CD4-positive, CD25-positive, alpha-beta regulatory T cell (primary cell): ENCODE measurements at places on chromosomes 2 and 18.
A peak's percentile ranks its signal among the peaks of the same experiment; 100 is the strongest.

DNA sequence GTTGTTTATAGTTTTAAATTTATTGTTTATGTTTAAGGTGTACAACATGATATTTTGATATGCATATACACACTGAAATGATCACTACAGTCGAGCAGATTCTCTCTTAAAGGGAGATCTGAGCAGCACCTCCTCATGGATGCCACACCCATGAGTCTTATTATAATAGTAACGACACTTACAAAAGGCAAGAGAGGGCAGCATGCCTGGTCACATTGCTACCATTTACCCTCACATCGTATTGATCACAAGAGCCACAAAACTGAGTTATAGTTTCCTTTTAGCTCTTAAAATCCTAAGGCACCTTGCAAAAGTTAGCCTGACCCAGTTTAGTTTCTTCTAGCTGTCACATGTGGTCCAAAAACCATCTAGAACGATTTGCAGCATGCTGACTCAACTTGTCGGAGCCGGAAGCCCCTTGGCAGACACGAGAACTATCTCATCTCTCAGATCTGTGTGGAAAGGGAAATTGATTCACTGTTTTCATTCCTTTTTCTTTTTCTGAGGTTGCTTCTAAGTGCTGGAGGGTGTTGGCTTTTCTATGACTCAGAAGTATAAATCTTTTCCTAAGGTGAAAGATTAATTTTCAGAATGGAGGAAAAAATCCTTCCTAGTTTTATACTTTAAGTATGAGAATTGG is 85.3 kb downstream of the CDC42EP3 start:
- peak; percentile 74 for DNase-seq

DNA sequence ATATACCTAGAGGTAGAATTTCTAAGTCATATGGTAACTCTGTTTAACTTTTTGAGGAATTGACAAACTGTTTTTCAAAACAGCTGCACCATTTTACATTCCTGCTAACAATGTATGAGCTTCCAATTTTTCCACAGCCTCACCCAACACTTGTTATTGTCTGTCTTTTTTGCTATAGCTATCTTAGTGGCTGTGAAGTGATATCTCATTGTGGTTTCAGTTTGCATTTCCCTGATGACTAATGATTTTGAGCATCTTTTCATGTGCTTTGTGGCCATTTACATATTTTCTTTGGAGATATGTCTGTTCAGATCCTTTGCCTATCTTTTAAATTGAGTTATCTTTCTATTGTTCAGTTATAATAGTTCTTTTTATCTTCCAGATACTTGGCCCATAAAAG is 273.8 kb downstream of the AGPS start:
- no peak for DNase-seq

GRCh38 chr2:210169516-210170195 is 1.6 kb downstream of the KANSL1L start:
- peak; percentile 49 for DNase-seq

GRCh38 chr2:204748286-204748685 is 203.0 kb downstream of the PARD3B start:
- no peak for DNase-seq

DNA sequence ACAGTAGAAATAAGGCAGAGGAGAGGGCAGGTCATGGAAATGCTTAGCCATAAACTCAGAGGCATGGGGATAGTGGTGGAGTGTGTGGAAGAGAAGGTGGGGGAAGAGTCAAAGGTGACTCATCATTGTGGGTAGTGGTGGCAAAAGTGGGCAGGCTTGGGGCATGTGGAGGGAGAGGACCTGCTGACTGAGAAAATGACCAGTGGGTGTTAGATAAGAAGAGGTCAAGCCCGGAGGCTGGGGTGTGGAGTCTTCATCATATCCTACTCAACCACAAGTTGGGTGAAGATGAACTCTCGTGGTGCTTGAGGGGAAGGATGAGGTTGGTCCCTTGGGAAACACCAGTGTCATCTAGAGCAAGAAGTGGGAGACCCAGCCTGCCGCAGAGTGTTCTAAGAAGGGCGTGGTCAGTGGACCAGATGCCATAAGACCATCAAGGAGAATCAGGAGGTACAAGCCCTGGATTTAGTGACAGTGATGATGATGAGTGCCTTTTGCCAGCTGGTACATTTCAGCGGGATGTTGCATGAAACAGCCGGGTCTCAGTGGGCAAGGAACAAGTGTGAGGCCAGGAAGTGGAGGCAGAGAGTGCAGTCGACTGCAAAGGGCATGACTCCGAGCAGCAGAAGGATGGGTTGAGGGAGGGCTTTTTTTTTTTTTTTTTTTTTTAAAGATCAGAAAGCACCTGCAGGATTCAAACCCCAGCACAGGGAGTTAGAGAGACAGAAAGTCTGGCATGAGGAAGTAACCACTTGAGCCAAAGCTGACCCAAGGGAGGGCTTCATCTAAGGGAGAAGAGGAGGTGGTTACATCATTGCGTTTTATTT is 122.6 kb upstream of the SPRED2 start:
- DNase-seq: no peak

DNA sequence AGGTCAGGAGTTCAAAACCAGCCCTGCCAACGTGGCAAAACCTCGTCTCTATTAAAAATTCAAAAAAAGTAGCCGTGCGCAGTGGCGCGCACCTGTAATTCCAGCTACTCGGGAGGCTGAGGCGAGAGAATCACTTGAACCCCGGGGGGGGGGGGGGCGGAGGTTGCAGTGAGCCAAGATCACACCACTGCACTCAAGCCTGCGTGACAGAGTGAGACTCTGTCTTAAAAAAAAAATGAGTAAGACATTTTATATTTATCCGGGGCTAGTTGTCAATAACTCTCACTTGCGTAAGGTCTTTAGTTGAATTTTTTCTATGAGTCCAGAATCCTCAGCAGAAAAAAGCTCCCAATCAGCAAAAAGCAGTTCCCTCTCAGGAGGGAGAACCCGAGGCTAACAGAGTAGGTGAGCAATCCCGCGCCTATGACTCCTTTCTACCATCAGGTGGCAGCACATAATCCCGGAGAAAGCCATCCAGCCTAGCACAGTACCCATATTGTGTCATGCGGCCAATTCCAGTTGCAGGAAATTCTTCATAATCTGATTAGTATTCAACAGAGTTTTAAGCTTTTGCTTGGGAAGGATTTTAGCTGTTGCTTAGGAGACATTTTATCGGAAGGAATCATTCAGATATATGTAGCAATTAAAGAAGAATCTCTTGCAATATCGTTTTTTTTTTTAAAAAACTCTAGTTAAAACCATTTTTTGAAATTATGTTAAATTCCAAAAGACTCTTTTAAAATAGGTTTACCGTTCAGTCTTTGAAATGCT is 11.9 kb upstream of the CRYGA start:
- DNase-seq: peak; percentile 53
